ENCODE measurements at places on chromosomes 13 and 19.
A peak's percentile ranks its signal among the peaks of the same experiment; 100 is the strongest.

DNA sequence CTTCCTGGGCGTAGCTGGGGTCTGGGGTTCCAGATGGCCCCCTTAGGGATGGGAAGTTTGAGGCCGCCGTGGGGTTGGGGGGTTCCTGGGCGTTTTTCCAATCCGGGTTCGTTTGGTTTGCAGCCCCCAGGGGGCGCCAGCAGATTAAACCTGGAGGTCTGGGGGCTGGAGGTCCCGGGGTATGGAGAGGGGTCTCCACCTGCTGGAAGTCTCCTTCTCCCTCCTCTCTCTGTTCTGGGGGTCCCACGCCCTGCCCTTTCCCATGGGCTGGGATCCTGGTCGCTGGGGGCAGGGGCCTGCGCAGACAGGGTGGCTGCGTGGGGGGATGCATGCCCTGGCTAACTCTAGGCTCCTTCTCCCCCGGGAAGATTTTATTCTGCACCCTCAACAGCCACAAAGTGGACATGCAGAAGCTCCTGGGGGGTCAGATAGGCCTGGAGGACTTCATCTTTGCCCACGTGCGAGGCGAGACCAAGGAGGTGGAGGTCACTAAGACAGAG, 899 bp downstream of the GIPC3 start:
- no peak for DNase-seq

GRCh38 chr19:35257113-35257461, 8.3 kb downstream of the LSR start:
- no peak for DNase-seq

GRCh38 chr19:52211203-52211602, 21.4 kb downstream of the PPP2R1A start:
- DNase-seq = no peak

GRCh38 chr13:78102121-78102677, 183.6 kb upstream of the EDNRB start:
- DNase-seq = no peak

DNA sequence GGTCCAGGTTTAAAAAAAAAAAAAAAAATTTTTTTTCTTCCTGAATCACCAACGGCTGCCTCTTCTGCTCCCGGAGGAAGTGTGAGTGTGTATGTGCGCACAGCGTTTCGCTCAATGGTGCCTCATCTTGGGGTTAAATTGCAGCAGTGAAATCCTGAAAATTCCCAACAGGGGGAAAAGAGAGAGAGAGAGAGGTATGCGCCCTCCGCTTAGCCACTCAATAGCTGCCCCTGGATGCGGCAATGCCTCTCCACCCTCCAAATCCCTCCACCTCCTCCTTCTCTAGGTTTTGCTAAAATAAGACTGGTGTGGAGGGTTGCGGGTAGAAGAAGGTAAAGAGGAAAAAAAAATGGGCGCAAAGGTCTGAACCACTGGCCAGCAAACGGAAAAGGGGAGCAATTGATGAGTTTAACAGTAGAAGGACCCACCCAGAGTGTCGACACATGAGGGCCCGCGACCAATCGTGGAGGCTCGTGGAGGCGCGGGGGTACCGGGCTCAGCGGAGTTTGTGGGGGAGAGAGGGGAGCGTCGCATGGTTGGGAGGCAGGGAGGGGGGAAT, 853 bp upstream of the CACNA1A start:
- DNase-seq = no peak

DNA sequence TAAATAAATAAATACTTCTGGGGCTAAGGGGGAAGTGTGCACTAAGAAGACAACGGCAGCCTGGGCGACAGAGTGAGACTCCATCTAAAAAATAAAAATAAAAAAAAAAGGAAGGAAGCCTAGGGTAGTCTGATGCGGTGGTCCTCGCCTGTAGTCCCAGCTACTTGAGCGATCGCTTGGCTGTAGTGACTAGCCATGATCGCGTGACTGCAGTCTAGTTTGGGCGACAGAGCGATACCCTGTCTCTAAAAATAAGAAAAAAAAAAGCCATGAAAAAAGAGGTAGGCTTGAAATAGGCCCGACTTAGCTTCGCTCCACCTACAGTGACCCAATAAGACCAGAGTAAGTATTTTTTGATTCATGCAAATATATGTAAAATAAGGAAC, 661 bp upstream of the BABAM1 start:
- no peak for DNase-seq

GRCh38 chr19:31350693-31351055, 1.4 kb upstream of the TSHZ3 start:
- DNase-seq = no peak

GRCh38 chr19:52942386-52943133, 19.3 kb upstream of the ZNF888 start:
- peak; percentile 93 for DNase-seq

- DNase-seq = no peak
Observed at GRCh38 chr13:109979228-109979627, 192.8 kb upstream of the IRS2 start.

- no peak for DNase-seq
Observed at GRCh38 chr13:80510686-80511085, 169.8 kb upstream of the SPRY2 start.

GRCh38 chr13:109357751-109358471, 428.5 kb downstream of the IRS2 start:
- no peak for DNase-seq

Measured in activated T-helper 1 cell treated with Interleukin-2 at 50 U/mL for 16 hours (primary cell).